Effector memory CD8-positive, alpha-beta T cell (primary cell): ENCODE measurements at places on chromosomes 4 and X.

DNA sequence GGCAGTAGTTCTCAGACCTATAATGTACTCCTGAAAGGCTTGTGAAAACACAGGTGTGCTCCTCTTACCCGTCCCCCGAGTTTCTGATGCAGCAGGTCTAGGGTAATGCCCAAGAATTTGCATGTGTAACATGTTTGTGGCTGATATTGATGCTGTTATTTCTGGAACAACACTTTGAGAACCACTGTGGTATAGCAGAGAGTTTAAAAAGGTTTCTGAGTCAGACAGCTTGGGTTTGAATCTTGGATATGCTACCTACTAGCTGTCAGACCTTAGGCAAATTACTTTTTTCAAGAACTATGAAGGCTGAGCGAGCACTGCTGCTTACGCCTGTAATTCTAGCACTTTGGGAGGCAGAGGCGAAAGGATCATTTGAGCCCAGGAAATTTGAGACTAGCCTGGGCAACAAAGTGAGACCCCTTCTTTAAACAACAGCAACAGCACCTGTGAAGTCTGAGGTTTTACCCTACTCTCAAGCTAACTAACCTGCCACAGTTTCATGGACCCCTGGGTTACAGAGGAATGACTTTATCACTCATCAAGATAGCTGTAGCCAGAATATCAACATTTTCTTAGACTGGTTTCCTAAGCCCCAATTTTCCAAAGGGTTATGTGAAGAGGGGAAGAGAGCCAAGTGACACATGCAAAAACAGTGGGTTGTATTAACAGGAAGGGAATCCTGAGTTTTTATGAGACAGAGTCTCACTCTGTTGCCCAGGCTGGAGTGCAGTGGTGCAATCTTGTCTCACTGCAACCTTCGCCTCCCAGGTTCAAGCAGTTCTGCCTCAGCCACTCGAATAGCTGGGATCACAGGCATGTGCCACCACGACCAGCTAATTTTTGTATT lies 5.1 kb downstream of the AFF1 start:
- peak; percentile 4 for DNase-seq
- peaks cover 10% of the 10 kb centered on the region for H3K36me3 ChIP-seq
- no peaks in the 10 kb centered on the region for H3K27me3 ChIP-seq
- H3K4me3 ChIP-seq, result peak overlapping the region; percentile 51
- peaks cover 43% of the 10 kb centered on the region for H3K4me1 ChIP-seq
- H3K27ac ChIP-seq, result peak overlapping the region; percentile 88

GRCh38 chr4:88660446-88661294 lies 37.0 kb downstream of the NAP1L5 start:
- H3K4me3 ChIP-seq, result no peak overlapping the region
- DNase-seq, result no peak
- H3K27ac ChIP-seq, result peak overlapping the region; percentile 17
- peaks cover 36% of the 10 kb centered on the region for H3K36me3 ChIP-seq
- peaks cover 4% of the 10 kb centered on the region for H3K4me1 ChIP-seq
- no peaks in the 10 kb centered on the region for H3K27me3 ChIP-seq

- no peak overlapping the region for H3K4me3 ChIP-seq
- H3K4me1 ChIP-seq, result no peaks in the 10 kb centered on the region
- no peak overlapping the region for H3K27ac ChIP-seq
- peaks cover 8% of the 10 kb centered on the region for H3K27me3 ChIP-seq
- no peak for DNase-seq
These were observed 153.8 kb upstream of the AGA start for GRCh38 chr4:177596035-177596434.

- H3K27me3 ChIP-seq, result no peaks in the 10 kb centered on the region
- DNase-seq, result no peak
- H3K4me1 ChIP-seq, result no peaks in the 10 kb centered on the region
These were observed 532.7 kb downstream of the GRXCR1 start for GRCh38 chr4:43425206-43425605.

DNA sequence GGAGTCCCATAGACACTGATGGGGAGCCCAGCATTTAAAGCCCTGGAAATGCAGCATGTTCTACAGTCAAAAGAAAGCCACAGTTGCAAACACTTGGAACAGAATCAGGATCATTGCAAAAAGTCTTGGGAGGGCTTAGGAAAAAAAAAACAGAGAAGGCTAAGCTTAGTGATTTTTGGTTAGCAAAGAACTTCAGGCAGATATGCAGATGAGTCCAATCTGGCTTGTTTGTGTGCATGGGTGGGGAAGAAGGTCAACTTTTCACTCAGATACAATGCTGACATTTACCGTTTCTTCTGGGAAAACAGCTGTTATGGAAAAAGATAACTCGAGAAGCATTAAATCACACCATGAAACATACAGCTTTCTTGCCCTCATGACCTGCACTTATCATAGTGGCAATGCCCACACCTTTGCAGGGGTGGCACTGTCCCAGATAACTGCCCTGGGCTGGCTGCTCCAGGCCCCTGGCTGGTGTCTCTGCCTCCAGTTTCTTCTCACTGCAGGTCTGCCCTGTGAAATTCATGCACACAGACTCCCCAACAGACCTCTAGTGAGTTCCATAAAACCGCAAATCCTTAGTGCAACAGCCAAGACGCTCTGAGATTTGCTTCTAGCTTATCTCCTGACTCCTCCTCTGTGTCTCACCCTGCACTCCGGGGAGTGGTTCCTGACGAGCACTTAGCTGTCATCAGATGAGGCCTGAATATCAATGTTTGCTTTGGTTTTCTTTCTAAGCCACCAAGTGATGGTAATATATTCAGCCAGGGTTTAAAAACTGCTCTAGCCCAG lies 99.2 kb downstream of the DRD5 start:
- H3K27me3 ChIP-seq, result peaks cover 3% of the 10 kb centered on the region
- no peak overlapping the region for H3K27ac ChIP-seq
- H3K36me3 ChIP-seq, result no peaks in the 10 kb centered on the region
- no peak for DNase-seq
- H3K4me1 ChIP-seq, result no peaks in the 10 kb centered on the region
